ENCODE measurements at places on chromosomes 6 and 20. TPM values are rescaled to one million over a fixed set of nuclear protein-coding genes. Genes with fewer than 3 reads are reported as not detected.
A peak's percentile ranks its signal among the peaks of the same experiment; 100 is the strongest.

- no peak for DNase-seq
Measured at GRCh38 chr6:25623879-25624278, 28.1 kb upstream of the SCGN start.

The POLH gene
- 19.2 TPM for polyA plus RNA-seq

- DNase-seq, result no peak
Measured at GRCh38 chr6:36800223-36801076, 38.8 kb downstream of the CPNE5 start.

The CDH4 gene
- polyA plus RNA-seq, result 8.1 TPM

GRCh38 chr20:45834797-45835161, 1.2 kb downstream of the SNX21 start:
- DNase-seq, result no peak

- DNase-seq, result no peak
Measured at GRCh38 chr6:84086545-84087429, 53.2 kb downstream of the MRAP2 start.

GRCh38 chr6:90787446-90787845, 200.6 kb upstream of the MAP3K7 start:
- DNase-seq, result no peak

The TCF21 gene
- 199 TPM for polyA plus RNA-seq

GRCh38 chr6:6455272-6455671, 133.2 kb upstream of the LY86 start:
- no peak for DNase-seq

- DNase-seq, result no peak
Measured at GRCh38 chr6:46288835-46289234, 118.1 kb upstream of the ENPP5 start.

GRCh38 chr20:37526238-37526838, 1.3 kb downstream of the BLCAP start:
- DNase-seq, result no peak

- no peak for DNase-seq
Measured at GRCh38 chr6:25050356-25050755, 114.6 kb upstream of the RIPOR2 start.

The FOXA2 gene
- polyA plus RNA-seq, result 0.23 TPM

GRCh38 chr6:4687989-4688947, 87.9 kb upstream of the CDYL start:
- no peak for DNase-seq

DNA sequence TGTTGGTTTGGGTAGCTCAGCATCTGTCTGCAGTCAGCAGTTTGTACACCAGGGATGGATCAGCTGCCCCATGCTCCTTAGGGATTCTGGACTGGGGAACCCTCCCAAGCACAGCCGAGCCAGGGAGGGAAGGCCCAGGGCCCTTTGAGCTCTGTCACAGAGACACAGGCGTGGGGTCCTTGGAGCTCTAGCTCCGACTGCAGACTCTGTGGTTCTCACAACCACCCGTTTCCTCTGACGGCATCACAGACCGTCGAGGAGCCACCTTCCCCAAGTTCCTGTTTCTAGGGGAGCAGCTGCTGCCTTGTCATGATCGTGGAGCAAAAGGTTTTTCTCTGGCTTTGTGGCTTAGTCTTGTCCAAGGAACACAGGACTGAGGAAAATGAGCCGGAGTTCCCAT, at the start of gene SLA2:
Gene SLA2, minus strand, starts transcription at position 199 of the 400 bp plus-strand sequence. CDS start 4,861 bp downstream, outside the sequence.
- no peak for DNase-seq

The CLPSL1 gene
- polyA plus RNA-seq, result not detected

DNA sequence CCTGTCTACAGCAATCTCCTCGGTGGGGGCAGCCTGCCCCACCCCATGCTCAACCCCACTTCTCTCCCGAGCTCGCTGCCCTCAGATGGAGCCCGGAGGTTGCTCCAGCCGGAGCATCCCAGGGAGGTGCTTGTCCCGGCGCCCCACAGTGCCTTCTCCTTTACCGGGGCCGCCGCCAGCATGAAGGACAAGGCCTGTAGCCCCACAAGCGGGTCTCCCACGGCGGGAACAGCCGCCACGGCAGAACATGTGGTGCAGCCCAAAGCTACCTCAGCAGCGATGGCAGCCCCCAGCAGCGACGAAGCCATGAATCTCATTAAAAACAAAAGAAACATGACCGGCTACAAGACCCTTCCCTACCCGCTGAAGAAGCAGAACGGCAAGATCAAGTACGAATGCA, 19.4 kb downstream of the PRDM1 start:
- DNase-seq, result no peak

- no peak for DNase-seq
Measured at GRCh38 chr6:35633579-35634089, 55.1 kb downstream of the FKBP5 start.

DNA sequence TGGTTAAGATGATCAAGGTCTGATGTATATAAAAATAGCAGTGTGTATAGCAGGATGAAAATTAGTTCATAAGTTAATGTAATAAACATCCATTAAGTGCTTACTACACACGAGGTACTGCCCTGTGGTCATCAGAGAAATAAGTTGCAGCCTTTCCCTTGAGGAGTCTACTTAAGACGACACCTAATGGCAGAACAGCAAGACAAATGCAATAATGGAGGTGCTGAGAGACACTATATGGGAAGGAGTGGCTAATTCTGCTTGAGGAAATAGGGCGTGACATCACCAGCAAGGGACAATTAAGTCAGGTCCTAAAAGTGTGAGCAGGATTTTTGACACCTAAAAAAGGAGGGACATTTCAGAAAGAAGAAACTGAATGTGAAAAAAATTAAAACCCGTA, 75.2 kb downstream of the BACH2 start:
- no peak for DNase-seq

GRCh38 chr6:147135211-147135681, 69.0 kb upstream of the STXBP5 start:
- DNase-seq, result no peak

GRCh38 chr6:134550604-134551003, 232.7 kb upstream of the SGK1 start:
- no peak for DNase-seq

DNA sequence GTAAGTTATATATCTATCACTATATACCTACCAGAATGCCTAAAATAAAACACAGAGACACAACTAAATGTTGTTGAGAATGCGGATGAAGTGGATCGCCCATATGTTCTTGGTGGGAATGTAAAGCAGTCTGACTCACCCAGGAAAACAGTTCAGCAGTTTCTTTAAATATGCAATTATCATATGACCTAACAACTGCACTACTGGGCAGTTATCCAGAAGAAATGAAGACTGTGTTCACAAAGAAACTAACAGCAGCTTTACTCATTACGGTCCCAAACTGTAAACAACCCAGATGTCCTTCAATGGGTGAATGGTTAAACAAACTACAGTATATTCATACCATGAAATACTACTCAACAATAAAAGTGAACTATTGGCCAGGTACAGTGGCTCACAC, 14.3 kb upstream of the ZC3H12D start:
- DNase-seq, result no peak

GRCh38 chr6:169566319-169566718, 135.5 kb downstream of the WDR27 start:
- DNase-seq, result no peak

- no peak for DNase-seq
Measured at GRCh38 chr6:62445521-62445920, 159.5 kb upstream of the KHDRBS2 start.

The MUC21 gene
- polyA plus RNA-seq, result 0.04 TPM

DNA sequence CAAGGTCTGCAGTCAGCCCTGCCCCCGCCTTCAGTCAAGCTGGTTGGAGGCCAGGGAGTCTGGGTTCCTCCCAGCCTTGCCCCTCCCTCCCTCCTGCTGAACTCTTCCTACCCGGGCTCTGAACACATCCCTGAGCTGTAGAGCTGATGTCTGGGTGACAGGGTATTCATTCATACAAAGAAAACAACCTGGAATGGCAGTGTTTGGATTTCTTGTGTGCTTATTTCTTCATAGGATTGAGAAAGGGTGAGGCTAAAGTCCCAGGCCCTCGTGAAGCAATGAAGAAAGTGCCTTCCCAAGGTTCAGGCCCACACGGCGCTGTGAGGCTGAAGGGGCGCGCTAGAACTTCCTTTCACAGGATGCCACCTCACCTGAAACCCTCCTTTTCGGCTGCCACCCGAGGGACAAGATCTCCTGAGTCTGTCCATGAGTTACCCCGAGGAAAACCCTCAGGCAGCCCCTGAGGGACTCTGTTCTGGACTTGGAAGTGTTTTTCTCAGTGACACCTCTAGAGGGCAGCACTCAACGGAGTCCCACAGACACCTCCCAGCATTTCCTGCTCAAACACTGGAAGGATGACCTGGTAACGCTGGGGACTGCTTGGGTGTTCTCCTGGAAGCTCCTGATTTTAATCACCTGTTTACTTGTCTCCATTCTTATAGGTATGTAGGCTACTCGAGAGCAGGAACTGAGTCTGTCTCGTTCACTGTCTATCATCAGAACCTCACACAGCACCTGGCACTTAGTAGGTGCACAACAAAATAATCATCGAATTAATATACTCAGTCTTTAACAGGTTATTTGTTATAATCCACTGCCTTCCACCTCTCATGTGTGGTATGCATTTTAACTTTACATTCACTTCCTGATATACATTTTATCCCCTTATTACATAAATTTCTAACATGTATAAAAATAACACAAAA, 11.8 kb upstream of the GSTA1 start:
- DNase-seq, result peak; percentile 1

The ACSS1 gene
- polyA plus RNA-seq, result 34.6 TPM

DNA sequence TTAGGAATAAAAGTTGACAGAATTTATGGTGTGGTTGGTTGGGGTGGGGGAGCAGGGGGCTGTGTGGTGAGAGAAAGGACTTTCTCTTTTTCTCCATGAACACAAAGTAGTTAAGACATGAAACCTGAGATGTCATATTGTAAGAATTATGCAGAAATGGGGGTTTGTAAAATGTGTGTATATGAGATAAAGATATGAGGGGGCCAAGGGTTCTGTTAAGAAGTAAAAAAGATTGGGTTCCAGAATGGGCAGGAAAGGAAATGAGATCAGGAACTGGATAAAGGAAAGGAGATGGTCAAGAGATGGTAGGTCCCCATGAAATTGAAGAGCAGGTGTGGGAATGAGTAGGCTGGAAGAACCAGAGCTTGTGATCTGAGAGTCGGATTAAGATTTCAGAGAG, 9.7 kb downstream of the RNF146 start:
- DNase-seq, result no peak

DNA sequence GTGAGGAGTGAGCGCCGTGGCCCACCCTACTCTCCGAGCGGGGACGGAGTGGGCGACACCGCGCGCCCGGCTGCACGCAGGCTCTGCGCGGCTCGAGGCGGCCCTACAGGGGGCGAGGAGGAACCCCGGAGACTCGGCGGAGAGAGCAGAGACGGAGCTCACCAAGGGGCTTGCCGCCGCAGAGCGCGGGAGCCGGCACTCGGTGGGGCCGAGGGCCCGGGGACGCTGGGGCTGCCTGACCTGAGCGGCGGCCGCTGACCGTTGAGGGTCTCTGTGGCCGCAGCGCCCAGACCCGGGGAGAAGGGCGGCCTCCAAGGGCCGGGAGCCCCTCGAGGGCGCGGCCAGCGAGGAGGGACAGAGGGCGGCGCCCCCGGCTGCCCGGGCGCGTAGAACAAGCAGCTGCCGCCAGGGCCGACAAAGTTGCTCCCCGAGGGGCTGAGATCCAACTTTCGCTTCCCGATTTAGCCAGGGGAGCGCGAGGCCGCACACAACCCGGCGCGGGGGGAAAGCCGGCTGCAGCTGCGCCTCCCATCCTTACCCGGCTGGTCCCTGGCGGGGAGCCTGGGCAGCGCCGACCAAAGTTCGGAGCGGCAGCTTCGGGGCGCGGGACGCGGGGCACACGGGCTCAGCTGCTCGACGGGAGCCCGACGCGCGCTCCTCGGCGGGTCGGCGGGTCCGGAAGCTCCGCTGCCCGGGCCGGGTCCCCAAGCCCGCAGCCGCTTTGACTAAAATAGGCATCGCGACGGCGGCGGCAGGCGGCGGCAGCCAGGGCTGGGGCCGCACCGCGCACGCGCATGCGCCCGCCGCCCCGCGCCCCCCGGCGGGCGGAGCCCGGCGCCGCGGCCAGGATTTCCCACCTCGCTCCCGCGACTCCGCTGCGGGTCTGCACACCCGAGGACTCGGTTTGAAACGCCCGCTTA, 43.1 kb downstream of the POPDC3 start:
- DNase-seq, result no peak

The RAB44 gene
- polyA plus RNA-seq, result 0.09 TPM

The ABHD16A gene
- polyA plus RNA-seq, result 58.6 TPM
